ENCODE measurements at places on chromosomes 16 and 17. TPM values are rescaled to one million over a fixed set of nuclear protein-coding genes. Genes with fewer than 3 reads are reported as not detected.

OXLD1 gene
- total RNA-seq = 65.3 TPM

SYCE1L gene
- total RNA-seq = 7.6 TPM

PPP1R27 gene
- not detected for total RNA-seq

MYCBPAP gene
- 0.08 TPM for total RNA-seq

CLEC3A gene
- total RNA-seq = not detected

MYL11 gene
- not detected for total RNA-seq

KIAA0513 gene
- total RNA-seq = 2.0 TPM

PSMD11 gene
- total RNA-seq = 164 TPM

PRSS53 gene
- total RNA-seq = 1.1 TPM

FAAP100 gene
- 20.1 TPM for total RNA-seq
